Activated T-helper 1 cell treated with anti-CD3 and anti-CD28 coated beads, Interleukin-2, amount 50 U/mL, for 16 hours (primary cell): ENCODE measurements at places on chromosomes 1 and 21.
A peak's percentile ranks its signal among the peaks of the same experiment; 100 is the strongest.

DNA sequence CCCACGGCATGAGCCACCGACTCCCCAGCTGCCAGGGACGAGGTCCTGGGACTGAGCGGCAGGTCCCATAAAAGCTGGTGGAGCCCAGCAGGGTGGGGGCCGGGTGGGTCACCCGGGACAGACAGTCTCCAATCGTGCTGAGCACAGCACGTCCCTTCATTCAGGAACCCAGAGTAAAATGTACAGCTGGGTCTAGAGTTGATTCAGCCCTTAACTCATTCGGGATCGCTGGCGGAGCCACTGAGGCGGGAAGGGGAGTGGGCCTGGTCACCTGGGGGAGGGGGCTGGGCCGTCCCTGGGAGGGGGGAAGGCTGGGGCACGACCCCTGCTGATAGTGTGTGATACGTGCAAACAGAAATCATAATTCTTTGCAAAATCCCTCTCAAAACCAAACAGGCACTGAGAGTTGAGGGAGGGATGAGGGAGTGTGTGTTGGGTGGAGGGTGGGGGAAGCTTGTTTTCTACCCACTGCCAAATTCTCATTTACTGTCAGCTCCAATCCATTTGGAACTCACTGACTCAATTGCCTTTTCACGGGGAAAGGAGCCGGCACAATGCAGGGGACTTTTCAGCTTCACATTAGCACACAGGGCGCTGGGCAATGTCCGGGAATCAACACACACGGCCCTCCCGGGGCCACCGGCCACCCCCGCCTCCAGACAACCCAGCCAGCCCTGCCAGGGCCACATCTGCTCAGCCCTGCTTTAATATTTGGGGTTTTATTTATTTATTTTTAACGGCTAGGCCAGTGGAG lies 13.8 kb downstream of the CASZ1 start:
- DNase-seq: no peak

DNA sequence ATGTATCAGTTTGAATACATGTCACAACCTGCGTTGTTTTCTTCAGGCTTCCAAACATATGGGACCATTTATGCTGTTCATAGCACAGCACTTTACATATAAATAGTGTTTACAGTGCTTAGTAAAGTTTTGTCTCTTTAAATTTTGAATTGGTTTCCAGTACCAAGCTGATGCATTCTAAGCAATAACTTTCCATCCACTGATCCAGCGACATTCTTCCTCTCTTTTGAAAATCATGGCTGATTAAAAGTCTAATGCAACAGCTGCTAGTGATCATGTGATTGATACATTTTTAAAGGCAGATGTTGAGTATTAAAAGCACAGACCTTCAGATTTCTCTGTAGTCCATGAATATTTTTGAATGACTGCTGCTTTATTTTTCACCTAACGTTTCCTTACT lies 154.9 kb downstream of the PTPRC start:
- DNase-seq: no peak

GRCh38 chr1:154951901-154952657 lies 3.8 kb downstream of the PBXIP1 start:
- DNase-seq: peak; percentile 43

GRCh38 chr1:209621286-209621685 lies 30.9 kb downstream of the LAMB3 start:
- no peak for DNase-seq

DNA sequence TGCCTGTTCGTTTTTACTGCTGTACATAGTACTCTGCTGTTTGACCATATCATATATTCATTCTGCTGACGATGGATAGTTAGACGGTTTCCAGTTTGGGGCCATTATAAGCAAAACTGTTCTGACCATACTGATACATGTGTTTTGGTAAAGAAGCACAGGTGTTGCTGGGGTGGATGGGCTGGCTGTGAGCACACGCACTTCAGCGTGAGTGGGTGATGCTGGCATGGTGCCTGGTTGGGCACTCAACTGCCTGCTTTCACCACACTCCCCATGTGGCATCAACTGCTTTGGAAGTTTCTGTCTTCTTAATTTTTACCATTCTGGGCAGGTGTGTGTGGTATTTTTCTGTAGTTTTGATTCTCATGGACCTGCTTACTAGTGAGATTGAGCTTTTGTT lies 37.3 kb downstream of the ADARB1 start:
- no peak for DNase-seq

- DNase-seq: no peak
These were observed at the start of gene TRIM63 for GRCh38 chr1:26067432-26067911. TRIM63 (minus strand) TSS chr1:26067630; CDS start chr1:26067494, 136 bp downstream.

- no peak for DNase-seq
These were observed 17.1 kb downstream of the MR1 start for GRCh38 chr1:181050922-181051321.

- DNase-seq: no peak
These were observed 1.3 kb downstream of the ADAMTS1 start for GRCh38 chr21:26843933-26844257.
